ENCODE measurements at places on chromosomes 11 and 22.

- no peak for DNase-seq
Observed at GRCh38 chr22:19810381-19811201, 44.1 kb downstream of the GNB1L start.

GRCh38 chr11:71499125-71499524 is 27.9 kb upstream of the KRTAP5-7 start:
- DNase-seq: no peak

DNA sequence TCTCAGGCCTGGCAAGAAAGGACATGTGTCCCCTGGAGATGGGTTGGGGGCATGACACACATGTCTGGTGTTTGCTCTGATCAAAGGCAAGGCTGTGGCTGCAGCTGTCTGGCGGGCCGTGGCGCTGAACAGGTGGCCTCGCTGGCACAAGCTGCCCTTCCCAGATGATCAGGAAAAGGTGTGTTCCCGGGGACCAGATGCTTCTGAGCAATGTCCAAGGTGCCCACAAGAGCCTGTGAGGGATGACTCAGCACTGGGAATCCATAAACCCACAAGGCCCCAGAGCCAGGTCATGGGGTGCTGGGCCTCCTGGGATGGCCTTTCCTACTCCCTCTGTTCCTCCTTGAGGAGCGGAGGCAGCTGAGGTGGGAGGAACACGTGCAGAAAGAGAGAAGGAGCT is 9.7 kb upstream of the LRP5 start:
- no peak for DNase-seq

GRCh38 chr11:93775289-93775688 is 8.8 kb upstream of the MED17 start:
- no peak for DNase-seq

- DNase-seq: no peak
Observed at GRCh38 chr11:85884581-85885021, 29.4 kb downstream of the CCDC83 start.

GRCh38 chr11:125275905-125276618 is 111.5 kb downstream of the PKNOX2 start:
- no peak for DNase-seq

DNA sequence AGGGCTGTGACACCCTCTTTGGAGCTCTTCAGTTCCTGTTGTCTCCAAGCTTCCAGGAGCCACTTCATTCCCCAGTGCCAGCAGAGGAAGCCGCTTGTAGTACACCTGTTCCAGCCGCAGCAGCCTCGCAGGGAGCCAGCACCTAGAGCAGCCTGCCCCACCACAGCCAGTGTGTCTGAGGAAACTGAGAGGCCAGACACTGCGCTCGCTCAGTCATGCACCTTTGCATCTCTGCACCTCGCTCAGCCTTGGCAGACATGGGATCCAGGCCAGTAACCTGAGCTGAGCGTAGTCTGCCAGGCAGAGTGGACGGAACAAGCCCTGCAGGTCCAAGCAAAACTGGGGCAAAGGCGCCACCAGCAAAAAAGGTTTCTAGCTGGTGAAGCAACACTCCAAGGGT is 1072.1 kb downstream of the JRKL start:
- no peak for DNase-seq

GRCh38 chr11:2898366-2899079 is 12.9 kb upstream of the CDKN1C start:
- peak; percentile 81 for DNase-seq

- no peak for DNase-seq
Observed at GRCh38 chr22:37126383-37126782, 16.9 kb upstream of the TMPRSS6 start.

GRCh38 chr11:64647019-64647779 is 56.2 kb downstream of the SLC22A12 start:
- no peak for DNase-seq

- no peak for DNase-seq
Observed at GRCh38 chr11:17414992-17415391, 26.5 kb upstream of the KCNJ11 start.

GRCh38 chr22:19109198-19110063 is 12.8 kb downstream of the DGCR2 start:
- DNase-seq: peak; percentile 61

- DNase-seq: no peak
Observed at GRCh38 chr11:113082341-113082955, 121.2 kb downstream of the NCAM1 start.
